H4 (cell line): ENCODE measurements at places on chromosomes 7 and 10. TPM values are rescaled to one million over a fixed set of nuclear protein-coding genes. Genes with fewer than 3 reads are reported as not detected.

DNA sequence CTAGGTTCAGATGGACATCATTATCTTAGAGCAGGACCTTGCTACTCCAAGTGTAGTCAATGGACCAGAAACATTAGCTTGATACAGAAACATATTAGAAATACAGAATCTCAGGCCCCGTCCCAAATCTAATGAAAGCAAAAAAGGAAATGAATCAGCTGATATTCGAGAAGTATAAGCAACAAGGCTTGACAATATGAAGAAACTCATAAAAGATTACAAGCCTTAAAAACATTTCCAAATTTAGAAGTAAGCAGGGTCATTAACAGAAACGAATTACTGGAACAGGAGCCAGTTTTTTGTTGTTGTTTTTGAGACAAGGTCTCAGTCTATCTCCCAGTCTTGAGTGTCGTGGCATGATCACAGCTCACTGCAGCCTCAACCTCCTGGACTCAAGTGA is 40.5 kb upstream of the GSAP start:
- DNase-seq = no peak

DNA sequence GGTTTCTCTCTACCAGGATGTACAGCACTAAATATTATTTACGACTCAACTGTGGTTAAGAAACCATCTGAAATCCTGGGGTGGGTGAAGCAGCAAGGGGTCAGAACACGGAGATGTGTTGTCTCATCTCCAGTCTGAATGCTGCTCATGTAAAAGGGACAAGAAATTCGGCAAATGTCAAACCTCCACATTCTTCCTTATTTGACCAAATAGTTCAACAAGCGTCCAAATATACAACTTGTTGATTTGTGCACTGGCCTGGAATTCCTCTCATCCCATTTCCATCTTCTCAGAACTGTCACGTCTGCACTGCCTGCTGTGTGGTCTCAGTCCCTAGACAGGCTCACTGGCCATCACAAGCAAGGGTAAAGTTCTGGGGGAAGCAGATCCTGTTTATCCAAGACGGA is 520.0 kb downstream of the PARD3 start:
- DNase-seq = no peak

Gene GIMAP8
- total RNA-seq = not detected in 2 replicates

- no peak for DNase-seq
Observed at GRCh38 chr7:47878662-47879061, 69.6 kb downstream of the PKD1L1 start.

Gene LRRC18
- total RNA-seq = 0.06 TPM in 1 of 2 replicates, not detected in the other

DNA sequence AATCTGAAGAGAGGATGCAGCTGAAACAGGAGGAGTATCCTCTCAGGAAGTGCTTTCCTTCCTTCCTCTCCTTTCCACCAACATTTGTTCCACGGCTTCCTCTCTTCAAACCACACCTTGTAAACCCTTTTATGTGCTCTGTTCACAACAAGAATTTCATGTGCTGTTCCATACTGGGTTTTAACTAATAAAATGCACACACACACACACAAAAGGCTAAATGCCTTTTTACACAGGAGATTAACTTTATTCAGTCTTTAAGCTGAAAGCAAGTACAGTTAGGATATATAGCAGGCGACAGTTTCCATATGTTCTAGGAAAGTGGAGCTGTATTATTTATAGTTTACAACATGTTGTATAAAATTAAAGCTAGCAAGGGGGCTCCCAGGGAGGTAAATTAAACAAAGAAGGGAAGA is 106.7 kb downstream of the REEP3 start:
- DNase-seq = no peak

- DNase-seq = no peak
Observed at GRCh38 chr10:63716016-63716580, 194.9 kb downstream of the REEP3 start.

DNA sequence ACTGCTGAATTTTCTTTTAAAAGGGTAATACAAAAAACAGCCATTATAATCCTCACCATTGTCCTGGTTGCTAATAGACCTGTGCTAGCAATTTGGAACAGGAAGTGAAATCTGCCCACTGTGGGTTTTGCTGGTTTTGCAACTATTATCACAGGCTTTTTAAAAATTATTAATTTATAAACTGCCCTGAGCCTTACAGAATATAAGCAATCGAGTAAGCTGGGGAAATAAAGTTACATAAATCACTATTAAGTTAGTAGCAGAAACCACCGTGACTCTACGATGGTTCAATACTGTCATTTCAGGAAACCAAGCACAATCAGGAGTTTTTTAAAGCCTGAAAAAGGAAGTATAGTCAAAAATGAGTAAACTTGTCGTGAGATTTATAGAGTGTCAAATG is 62.3 kb downstream of the TMEM26 start:
- no peak for DNase-seq

Gene CXCL12
- total RNA-seq = 0.06 and 0.77 TPM in 2 replicates

DNA sequence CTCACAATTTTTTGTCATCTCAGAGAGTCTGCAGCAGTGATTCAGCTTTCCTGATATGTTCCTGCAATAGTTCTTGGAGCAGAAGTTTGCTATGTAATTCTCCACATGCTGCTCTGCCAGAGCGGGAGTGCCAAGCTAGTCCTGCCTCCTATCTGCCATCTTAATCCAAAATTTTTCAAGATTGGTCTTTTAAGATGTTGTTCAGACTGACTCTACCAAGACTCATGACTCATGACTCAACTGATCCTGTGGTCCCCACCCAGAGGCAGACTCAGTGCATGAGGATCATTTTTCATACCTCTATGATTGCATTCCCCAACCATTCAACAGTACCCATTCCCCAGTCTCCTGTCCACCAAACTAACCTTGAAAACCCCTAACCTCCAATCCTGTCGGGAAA is 470.8 kb downstream of the INHBA start:
- DNase-seq = no peak
